Cardiac muscle cell (in vitro differentiated cells and primary cell): ENCODE measurements at places on chromosomes 12 and 14. TPM values are rescaled to one million over a fixed set of nuclear protein-coding genes. Genes with fewer than 3 reads are reported as not detected.

DNA sequence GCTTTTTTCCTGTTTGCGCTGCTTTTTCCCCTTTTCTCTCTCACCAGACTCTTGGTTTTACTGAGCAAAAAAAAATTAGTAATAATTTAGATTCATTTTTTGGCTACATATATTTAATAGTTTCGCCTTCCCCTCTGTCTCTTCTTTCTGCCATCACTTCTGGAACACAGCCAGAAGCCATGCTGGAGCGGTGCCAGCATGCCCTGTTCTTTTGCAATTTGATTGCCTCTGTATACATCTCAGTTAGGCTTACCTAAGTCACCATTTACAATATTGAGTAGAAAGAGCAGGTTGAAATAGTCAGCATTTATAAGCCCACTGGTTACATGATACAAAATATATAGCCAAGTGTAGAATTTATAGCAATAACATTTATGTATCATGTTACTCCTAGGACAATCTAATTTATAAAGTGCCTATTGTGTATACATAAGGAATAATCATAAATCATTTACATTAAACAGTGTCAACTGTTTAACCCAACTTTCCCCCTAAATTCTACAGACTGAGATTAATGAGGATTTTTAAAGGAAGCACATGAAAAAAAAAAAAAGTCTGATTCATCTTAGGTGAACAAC is 413.8 kb upstream of the SOX5 start:
- H3K4me3 ChIP-seq, result no peak overlapping the region
- no peaks in the 10 kb centered on the region for H3K27me3 ChIP-seq
- DNase-seq, result no peak
- H3K27ac ChIP-seq, result no peak overlapping the region

- no peak overlapping the region for H3K27ac ChIP-seq
- H3K36me3 ChIP-seq, result no peaks in the 10 kb centered on the region
- no peaks in the 10 kb centered on the region for H3K4me1 ChIP-seq
- H3K27me3 ChIP-seq, result peaks cover 3% of the 10 kb centered on the region
- H3K4me3 ChIP-seq, result no peak overlapping the region
- DNase-seq, result no peak
Measured at GRCh38 chr12:117231750-117232149, 41.5 kb upstream of the FBXO21 start.

DNA sequence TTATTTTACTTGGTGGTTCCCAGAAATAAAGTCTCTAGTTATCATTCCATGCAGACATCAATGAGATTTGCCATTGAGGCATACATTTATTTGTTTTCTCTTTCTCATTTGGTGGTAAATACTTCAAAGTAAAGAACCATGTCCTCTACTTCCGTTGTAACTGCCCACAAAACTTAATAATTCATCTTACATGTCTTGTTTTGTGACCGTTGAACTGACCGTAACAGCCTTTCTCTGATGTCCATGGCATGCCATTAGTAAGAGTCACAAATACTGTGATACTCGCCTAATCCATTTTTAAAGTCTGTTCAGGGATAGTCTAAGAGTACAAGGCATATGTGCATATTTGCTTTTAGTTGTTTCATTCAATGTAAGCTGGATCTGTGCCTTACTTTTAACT is 145.3 kb downstream of the ETV6 start:
- H3K36me3 ChIP-seq, result no peaks in the 10 kb centered on the region
- H3K27me3 ChIP-seq, result no peaks in the 10 kb centered on the region
- no peak overlapping the region for H3K4me3 ChIP-seq
- no peak for DNase-seq
- peak overlapping the region; percentile 97 for H3K27ac ChIP-seq

GRCh38 chr12:93683410-93683809 is 6.2 kb downstream of the CRADD start:
- peaks cover 20% of the 10 kb centered on the region for H3K4me1 ChIP-seq
- H3K27me3 ChIP-seq, result no peaks in the 10 kb centered on the region
- no peak for DNase-seq
- no peaks in the 10 kb centered on the region for H3K36me3 ChIP-seq
- no peak overlapping the region for H3K4me3 ChIP-seq

- DNase-seq, result no peak
- H3K27me3 ChIP-seq, result no peaks in the 10 kb centered on the region
- no peaks in the 10 kb centered on the region for H3K36me3 ChIP-seq
- H3K4me3 ChIP-seq, result peak overlapping the region; percentile 19
- peaks cover 20% of the 10 kb centered on the region for H3K4me1 ChIP-seq
Measured at GRCh38 chr12:14395074-14395778, 29.7 kb downstream of the ATF7IP start.

DNA sequence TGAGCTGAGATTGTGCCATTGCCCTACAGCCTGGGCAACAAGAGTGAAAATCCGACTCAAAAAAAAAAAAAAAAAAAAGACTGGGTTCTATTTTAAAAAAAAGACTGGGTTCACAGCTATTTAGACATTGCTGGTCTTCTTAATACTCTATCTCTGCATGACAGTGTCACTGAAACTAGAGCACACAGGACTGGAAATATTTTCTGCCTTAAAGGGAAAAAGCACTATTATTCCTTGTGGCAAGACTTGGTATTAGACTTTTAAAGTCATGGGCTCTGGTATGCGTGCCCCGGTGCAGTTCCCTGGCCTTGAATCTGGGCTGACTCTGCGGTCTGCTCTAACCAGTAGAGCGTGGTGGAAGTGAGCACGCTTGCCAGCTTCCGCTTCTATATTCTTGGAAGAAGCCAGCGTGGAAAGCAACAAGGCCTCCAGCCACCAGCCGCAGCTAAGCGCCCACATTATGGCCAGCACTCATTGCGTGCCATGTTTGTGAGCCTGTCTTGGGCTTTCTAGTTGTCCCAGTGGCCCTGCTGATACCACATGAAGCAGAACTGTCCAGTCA is 31.3 kb downstream of the PRKAB1 start:
- no peak for DNase-seq
- no peaks in the 10 kb centered on the region for H3K36me3 ChIP-seq
- H3K27me3 ChIP-seq, result no peaks in the 10 kb centered on the region
- H3K27ac ChIP-seq, result no peak overlapping the region
- no peak overlapping the region for H3K4me3 ChIP-seq
- no peaks in the 10 kb centered on the region for H3K4me1 ChIP-seq

- DNase-seq, result no peak
- H3K27ac ChIP-seq, result no peak overlapping the region
- no peaks in the 10 kb centered on the region for H3K36me3 ChIP-seq
- H3K4me1 ChIP-seq, result peaks cover 22% of the 10 kb centered on the region
Measured at GRCh38 chr12:65908147-65908546, 83.9 kb downstream of the HMGA2 start.

DNA sequence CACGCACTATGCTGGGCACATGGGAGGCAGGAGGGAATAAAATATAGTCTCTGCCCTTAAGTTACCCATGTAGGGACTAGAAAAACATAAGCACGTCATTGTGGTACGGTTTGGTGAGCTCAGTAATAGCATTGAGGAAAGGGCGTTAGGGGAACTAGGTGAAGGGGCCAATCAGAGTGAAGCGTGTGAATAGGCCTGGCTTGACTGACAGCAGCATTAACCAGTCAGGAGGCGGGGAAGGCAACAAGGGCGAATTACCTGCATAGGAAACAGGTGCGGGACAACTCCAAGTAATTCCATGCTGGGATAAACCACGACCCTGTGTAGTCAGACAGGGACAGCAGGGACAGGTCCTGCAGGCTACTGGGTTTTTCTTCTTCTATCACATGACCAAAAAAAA is 107.7 kb downstream of the UNC79 start:
- H3K4me3 ChIP-seq, result no peak overlapping the region
- DNase-seq, result no peak
- H3K27me3 ChIP-seq, result no peaks in the 10 kb centered on the region
- no peaks in the 10 kb centered on the region for H3K36me3 ChIP-seq

DNA sequence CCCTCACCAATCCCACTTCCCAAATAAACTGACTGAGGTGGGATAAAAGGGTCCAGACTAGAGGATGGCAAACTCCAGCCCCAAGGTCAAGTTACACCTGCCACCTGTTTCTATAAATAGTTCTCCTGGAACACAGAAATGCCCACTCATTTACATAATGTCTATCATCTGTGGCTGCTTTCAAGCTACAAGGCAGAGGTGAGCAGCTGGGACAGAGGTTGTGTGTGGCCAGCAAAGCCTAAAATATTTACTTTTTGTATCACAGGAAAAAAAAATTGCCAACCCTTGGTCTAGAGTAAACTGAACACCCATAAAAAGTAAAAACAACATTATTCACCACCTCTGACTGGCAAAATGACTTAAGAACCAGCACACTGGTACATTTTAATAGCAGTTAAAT is 269.4 kb downstream of the RGS6 start:
- no peaks in the 10 kb centered on the region for H3K36me3 ChIP-seq
- H3K4me3 ChIP-seq, result no peak overlapping the region
- no peak overlapping the region for H3K27ac ChIP-seq
- no peaks in the 10 kb centered on the region for H3K4me1 ChIP-seq

DNA sequence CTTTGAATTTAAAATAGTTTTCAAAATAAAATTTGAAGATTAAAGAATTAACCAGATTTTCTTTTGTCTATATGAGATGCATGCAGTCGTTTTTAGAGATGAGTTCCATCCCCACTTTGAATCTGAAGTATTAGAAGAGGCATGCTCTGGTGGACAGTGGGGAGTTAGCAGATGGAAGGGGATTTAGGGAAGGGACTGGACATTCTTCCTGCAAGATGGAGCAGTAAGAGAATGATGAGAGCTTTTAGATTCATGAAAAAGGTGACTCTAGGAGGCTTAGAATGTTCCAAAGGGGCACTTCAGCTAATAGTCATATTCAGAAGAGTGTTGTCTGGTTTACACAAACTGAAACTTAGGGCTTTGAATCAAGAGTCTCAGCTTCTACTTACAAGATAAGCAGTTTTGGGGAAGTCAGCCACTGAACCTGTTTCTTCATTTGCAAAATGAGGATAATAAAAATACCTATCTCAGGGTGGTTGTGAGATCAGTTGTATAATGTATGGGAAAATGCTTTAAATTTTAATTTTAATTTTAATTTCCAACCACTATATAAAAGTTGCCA is 3.7 kb downstream of the ZBTB1 start:
- no peak overlapping the region for H3K4me3 ChIP-seq
- no peaks in the 10 kb centered on the region for H3K36me3 ChIP-seq
- H3K27ac ChIP-seq, result no peak overlapping the region
- no peak for DNase-seq
- H3K27me3 ChIP-seq, result no peaks in the 10 kb centered on the region
- H3K4me1 ChIP-seq, result peaks cover 26% of the 10 kb centered on the region

DNA sequence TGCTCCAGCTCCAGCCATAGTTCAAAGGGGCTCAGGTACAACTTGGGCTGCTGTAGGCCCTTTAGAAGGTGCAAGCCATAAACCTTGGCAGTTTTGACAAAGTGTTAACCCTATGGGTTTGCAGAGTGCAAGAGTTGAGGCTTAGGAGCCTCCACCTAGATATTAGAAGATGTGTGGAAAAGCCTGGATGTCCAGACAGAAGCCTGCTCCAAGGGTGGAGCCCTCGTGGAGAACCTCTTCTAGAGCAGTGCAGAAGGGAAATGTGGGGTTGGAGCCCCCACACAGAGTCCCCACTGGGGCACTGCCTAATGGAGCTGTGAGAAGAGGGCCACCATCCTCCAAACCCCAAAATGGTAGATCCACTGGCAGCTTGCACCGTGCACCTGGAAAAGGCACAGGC is 45.1 kb downstream of the RPS29 start:
- no peak overlapping the region for H3K4me3 ChIP-seq
- no peaks in the 10 kb centered on the region for H3K27me3 ChIP-seq
- no peaks in the 10 kb centered on the region for H3K36me3 ChIP-seq
- DNase-seq, result no peak
- H3K27ac ChIP-seq, result no peak overlapping the region

GRCh38 chr14:90797451-90797850 is 18.8 kb downstream of the TTC7B start:
- H3K27ac ChIP-seq, result no peak overlapping the region
- no peaks in the 10 kb centered on the region for H3K36me3 ChIP-seq
- no peak overlapping the region for H3K4me3 ChIP-seq
- no peak for DNase-seq
- H3K4me1 ChIP-seq, result no peaks in the 10 kb centered on the region
- no peaks in the 10 kb centered on the region for H3K27me3 ChIP-seq

DNA sequence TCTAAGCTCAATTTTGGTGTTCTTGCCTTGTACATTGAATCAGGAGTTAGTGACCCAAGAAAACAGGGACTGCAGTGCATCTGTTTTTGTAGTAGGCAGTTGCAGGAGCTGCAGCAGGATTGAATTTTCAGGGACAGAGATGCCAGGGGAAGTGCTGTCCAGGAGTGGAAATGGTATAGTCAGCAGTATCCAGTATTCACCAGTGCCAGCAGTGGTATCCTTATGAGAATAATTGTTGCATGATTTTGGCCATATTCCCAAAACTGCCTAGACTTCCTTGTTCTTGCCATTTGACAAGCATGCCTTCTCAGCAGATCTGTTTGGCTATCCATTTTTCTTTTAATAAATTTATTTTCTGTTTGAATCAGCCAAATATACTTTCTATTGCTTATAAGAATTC is 18.6 kb upstream of the ABCD2 start:
- H3K27ac ChIP-seq, result no peak overlapping the region
- H3K36me3 ChIP-seq, result no peaks in the 10 kb centered on the region
- H3K4me1 ChIP-seq, result no peaks in the 10 kb centered on the region
- DNase-seq, result no peak
- no peak overlapping the region for H3K4me3 ChIP-seq
- H3K27me3 ChIP-seq, result no peaks in the 10 kb centered on the region

DNA sequence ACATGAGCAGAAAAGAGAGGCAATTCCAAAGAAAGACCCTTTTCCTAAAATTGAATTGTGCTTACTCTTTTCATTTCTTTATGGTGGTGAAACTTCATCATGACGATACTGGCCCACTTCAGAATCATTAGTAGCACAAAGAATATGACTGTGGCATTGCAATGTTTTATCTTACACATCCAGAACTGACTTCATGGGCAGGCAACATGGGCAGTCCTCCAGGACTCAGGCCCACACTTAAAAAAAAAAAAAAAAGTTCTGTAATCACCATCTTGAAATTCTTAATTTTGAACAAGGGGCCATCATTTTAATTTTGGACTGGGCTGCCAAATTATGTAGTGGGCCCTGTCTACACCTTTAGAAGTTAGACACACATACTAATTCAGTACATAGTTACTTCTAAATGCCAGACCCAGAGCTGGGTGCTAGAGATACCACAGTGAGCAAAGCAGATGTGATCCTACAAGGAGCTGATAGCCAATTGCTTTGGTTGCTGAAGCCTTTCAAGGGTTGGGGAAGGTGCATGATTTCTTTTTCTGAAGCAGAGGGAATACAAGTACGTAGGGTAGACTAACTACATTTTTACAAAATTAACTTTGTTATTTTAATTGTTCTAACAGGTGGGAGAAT is 35.2 kb downstream of the HELB start:
- DNase-seq, result no peak
- no peak overlapping the region for H3K27ac ChIP-seq
- peaks cover 5% of the 10 kb centered on the region for H3K36me3 ChIP-seq

- no peaks in the 10 kb centered on the region for H3K4me1 ChIP-seq
- H3K36me3 ChIP-seq, result no peaks in the 10 kb centered on the region
- no peak overlapping the region for H3K27ac ChIP-seq
- no peak overlapping the region for H3K4me3 ChIP-seq
Measured at GRCh38 chr12:29492891-29493290, 4.6 kb downstream of the OVCH1 start.

The BLOC1S1 gene
- total RNA-seq, result 133 and 194 TPM in 2 replicates

The HOXC13 gene
- not detected in 2 replicates for total RNA-seq

The PAX9 gene
- total RNA-seq, result not detected in 2 replicates

The GZMH gene
- total RNA-seq, result not detected in 2 replicates

The CAND1 gene
- total RNA-seq, result 168 and 176 TPM in 2 replicates

The TMPRSS12 gene
- not detected in 2 replicates for total RNA-seq

The SIX4 gene
- total RNA-seq, result 11.7 and 25.0 TPM in 2 replicates

The WSCD2 gene
- total RNA-seq, result 4.1 and 7.0 TPM in 2 replicates

The MMP19 gene
- 0.39 TPM in 1 of 2 replicates, not detected in the other for total RNA-seq

The BDKRB2 gene
- 0.45 and 0.49 TPM in 2 replicates for total RNA-seq

The A2ML1 gene
- total RNA-seq, result 0.04 TPM in 1 of 2 replicates, not detected in the other

The DAAM1 gene
- total RNA-seq, result 30.1 and 34.2 TPM in 2 replicates

The MDGA2 gene
- total RNA-seq, result 0.33 and 0.99 TPM in 2 replicates

The ARHGAP5 gene
- 63.0 and 77.5 TPM in 2 replicates for total RNA-seq

The CLMN gene
- total RNA-seq, result 0.49 and 1.3 TPM in 2 replicates

The PTGR2 gene
- 9.5 and 16.4 TPM in 2 replicates for total RNA-seq

The DUSP6 gene
- 200 and 260 TPM in 2 replicates for total RNA-seq
